ENCODE measurements at places on chromosomes 13 and 19. TPM values are rescaled to one million over a fixed set of nuclear protein-coding genes. Genes with fewer than 3 reads are reported as not detected.

Gene PABPC3
- 0.60 TPM for total RNA-seq

Gene PRODH2
- not detected for total RNA-seq

Gene ZNF135
- total RNA-seq, result 0.50 TPM

Gene ZNF765
- 14.3 TPM for total RNA-seq

Gene PRSS57
- total RNA-seq, result not detected

Gene ANKRD27
- 40.6 TPM for total RNA-seq

Gene ABHD8
- total RNA-seq, result 9.6 TPM

Gene KISS1R
- 2.5 TPM for total RNA-seq

Gene CACNG7
- not detected for total RNA-seq

Gene EFNB2
- total RNA-seq, result 0.19 TPM

Gene SPRY2
- not detected for total RNA-seq

Gene EMC10
- total RNA-seq, result 65.7 TPM

Gene NRTN
- total RNA-seq, result not detected

Gene FBXW9
- total RNA-seq, result 5.3 TPM

Gene SLC46A3
- total RNA-seq, result 16.9 TPM

Gene ZNF69
- total RNA-seq, result 4.2 TPM

Gene ZNF382
- 11.1 TPM for total RNA-seq

Measured in activated naive CD4-positive, alpha-beta T cell treated with anti-CD3 and anti-CD28 coated beads, Interleukin-2, amount 10 ng/mL, durations not matched to agents 5 hours and 36 hours (primary cell).